Activated CD4-positive, alpha-beta T cell treated with anti-CD3 and anti-CD28 coated beads, Interleukin-2, Interleukin-6, amounts not matched to agents 100 ng/mL and 50 ng/mL, durations not matched to agents 16 hours and 8 hours (primary cell): ENCODE measurements at places on chromosomes 7 and 10.

GRCh38 chr10:58937423-58937822, 239.0 kb upstream of the PHYHIPL start:
- DNase-seq, result no peak

GRCh38 chr7:1024331-1024841, 20.0 kb upstream of the GPR146 start:
- DNase-seq, result no peak

DNA sequence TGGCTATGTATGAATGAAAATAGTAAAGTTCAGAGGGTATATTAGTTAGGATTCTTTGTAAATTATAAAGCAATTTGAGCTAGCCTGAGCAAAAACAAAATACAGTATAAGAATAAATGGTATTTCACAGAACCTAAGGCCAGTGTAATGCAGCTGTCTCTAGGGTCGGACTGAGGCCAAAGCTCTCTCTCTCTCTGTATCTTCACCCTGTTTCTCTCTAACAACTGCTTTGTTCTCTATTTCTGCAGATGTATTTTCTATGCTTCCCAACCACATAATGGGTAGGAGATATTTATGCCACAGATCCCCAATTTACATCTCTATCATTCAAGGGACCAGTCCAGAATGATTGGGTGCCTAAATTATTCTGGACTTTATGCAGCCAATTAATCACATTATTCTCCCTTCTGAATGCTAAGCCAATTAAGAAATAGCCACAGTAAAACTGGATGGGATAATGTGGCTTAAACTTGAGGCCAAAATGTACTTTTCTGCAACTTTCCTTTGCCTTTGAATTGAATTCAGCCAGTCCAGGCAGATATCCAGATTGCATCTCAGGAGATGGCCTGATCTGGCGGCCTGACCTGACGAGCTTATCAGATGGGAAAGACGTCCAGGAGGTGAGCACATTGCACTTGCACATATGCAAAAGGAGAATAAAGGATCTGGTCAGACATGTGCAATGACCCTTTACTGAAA, 24.6 kb upstream of the IMMP2L start:
- no peak for DNase-seq

DNA sequence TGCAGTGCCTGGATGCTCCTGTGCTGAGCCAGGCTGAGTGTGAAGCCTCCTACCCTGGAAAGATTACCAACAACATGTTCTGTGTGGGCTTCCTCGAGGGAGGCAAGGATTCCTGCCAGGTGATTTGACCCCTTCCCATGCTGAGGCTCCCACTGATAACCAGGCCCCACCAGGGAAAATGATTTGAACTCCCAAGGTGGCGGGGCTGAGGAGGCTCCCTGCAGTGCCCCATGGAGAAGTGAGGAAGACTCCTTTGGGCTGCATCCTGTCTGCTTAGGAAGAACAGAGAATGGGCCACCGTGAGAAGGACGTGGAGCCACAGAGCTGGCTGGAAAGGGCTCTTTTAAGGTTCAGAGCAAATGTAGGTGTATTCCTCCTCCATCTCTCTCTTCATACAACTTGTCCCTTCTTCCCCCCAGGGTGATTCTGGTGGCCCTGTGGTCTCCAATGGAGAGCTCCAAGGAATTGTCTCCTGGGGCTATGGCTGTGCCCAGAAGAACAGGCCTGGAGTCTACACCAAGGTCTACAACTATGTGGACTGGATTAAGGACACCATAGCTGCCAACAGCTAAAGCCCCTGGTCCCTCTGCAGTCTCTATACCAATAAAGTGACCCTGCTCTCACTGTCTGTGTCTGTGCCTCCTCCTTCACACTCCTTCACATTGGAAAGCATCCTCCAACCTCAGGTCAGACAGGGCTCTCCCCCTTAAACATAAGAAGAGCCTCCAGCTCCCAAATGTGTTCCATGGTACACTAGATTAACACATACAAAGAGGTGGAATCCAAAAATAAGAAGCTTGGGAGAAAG, 3.4 kb downstream of the PRSS2 start:
- DNase-seq, result no peak

DNA sequence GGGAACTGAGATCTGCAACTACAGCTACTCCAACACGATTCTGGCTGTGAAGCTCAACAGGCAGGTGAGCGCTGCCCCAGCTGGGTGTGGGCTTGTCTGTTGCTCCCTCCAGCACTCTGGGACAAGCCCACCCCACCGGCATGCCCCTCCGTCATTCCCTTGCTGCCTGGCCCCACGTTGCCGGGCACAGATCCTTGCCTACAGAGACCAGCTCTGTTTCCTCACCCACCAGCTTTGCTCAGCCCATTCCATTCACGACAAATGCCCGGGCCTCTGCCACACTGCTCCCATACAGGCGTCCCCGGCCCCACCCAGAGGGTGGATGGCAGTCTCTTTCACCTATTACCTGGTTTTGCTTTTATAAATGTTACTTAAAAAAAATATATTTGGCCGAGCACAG, 24.6 kb downstream of the WIPI2 start:
- DNase-seq, result no peak

GRCh38 chr10:96400465-96400864, 41.7 kb upstream of the OPALIN start:
- no peak for DNase-seq

DNA sequence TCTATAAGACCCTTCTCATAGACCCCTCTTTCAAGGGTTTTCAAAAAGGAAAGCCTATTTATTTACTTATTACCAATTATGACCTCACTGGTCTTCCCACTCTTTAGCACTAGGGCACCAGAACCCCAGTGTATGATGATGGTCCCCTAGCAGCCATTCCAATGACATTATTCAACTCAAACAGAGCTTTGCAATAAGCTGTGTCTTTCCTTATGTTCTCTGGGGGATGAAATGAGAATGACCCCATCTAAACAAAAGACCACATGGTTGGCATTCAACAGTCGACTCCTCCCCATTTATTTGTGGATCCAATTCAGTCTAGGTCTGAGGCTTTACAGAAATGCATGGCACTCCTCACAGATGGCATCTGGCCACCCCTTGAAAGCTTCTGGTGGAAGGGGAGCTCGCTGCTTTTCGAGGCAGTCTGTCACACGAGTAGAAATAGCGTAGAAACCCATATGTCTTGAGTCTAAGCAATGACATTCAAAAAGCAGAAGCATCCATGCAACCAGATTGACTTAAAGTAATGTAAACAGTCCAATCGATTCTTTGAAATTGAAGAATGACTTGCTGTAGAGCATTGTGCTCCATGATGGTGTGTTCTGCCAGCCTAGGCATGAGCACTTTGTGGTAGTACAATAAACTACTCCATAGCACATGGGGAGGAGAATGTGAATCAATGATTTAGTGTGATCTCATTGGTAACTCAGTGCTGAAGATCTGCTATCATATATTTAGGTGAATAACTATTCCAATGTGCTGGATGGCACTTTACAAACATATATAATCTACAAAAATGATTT, 29.8 kb downstream of the NRP1 start:
- no peak for DNase-seq

DNA sequence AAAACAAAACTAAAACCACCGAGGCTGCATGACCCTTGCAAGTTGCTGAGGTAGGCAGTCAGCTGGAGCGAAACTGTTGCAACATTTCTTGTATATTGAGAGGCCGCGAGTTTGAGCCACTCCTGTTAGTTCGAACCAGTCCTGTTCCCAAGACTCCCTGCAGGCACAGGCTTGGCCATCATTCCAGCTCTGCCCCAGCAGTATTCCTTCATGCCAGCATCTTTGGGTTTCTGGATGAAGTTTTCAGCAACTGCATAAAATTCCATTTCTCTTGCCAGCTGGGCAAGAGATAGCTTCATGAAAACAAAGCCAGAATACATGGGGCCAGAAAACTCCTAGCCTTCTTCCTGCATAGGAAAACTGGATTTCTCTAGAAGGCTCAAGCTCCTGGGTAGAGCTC, 207.6 kb downstream of the FRMD4A start:
- no peak for DNase-seq

- DNase-seq, result no peak
These were observed 12.6 kb upstream of the BET1 start for GRCh38 chr7:94016786-94017185.

DNA sequence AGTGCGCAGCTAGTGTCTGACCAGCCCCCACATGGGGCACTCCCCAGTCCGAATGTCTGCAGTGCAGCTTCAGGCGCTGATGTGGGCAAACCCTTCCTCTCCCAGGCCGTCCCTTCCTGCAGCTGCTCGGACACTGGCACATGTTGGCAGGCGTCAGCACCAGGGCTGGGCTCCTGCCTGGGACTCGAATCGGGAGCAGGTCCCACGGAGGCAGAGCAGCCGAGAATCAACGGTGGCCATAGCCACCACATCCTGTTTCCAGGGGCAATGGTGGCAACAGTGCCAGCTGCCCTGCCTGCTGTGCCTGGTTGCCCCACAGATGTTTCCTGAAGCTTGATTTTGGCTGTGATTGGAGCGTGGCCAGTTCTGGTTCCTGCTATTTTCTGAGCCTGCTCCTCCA, 65.8 kb downstream of the MGMT start:
- DNase-seq, result no peak
